ENCODE measurements at places on chromosomes 2 and 18.

- DNase-seq, result no peak
Observed at GRCh38 chr2:37653805-37654378, 17.6 kb downstream of the CDC42EP3 start.

- DNase-seq, result peak; percentile 15
Observed at GRCh38 chr18:12768625-12769024, 65.8 kb downstream of the PSMG2 start.

DNA sequence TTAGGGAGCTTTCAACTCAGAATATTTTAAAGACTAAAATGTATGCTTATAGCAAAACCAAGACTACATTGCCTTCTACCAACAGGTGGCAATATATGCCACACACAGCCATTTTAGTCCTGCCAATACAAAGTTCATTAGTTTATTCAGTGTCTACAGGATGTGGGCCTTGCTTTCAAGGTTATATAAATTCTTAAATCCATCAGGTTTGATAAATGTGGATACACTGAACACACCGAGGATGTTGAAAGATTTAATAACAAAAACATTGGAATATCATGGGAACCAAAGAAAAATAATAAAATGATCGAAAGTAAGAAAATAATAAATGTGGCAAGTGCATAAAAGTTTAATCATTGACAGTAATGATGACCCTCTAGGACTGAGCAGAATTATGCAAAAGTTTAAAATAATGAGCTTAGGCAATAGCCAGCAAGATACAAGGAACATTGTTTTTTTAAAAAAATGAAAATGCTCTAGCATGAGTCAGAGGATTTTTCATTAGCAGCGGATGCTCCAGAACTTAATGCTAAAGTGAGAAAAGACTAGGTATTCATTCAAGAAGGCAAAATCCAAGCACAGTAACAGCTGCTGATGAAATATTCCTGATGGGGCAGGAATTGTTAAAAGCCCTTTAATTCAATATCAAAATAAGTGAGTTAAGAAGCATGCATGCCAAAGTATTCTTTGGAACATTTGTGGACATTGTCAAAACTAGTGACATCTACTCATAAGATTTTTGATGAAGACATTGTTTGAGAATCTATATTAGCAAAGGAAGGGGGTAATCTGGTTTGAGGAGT is 14.2 kb downstream of the SCN9A start:
- DNase-seq, result no peak

- DNase-seq, result no peak
Observed at GRCh38 chr2:27251766-27252165, 11.1 kb downstream of the SLC30A3 start.

- no peak for DNase-seq
Observed at GRCh38 chr2:31578316-31578715, 2.4 kb downstream of the SRD5A2 start.

DNA sequence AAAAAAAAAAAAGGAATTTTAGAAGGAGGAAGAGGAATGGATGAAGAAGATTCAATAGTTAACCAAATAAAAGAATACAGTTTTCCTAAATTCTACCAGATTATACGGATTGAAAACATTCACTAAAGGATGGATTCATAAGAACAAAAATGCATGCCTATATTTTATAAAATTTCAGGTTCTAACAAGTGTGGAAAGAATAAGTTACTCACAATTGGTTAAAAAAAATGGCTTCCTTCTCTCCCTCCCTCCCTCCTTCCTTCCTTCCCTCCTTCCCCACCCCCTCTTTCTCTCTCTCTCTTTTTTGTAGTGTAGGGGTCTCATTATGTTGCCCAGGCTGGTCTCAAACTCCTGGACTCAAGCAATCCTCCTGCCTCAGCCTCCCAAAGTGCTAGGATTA is 1.6 kb upstream of the TP53I3 start:
- no peak for DNase-seq

- no peak for DNase-seq
Observed at GRCh38 chr18:73509460-73509859, 638.2 kb downstream of the FBXO15 start.

DNA sequence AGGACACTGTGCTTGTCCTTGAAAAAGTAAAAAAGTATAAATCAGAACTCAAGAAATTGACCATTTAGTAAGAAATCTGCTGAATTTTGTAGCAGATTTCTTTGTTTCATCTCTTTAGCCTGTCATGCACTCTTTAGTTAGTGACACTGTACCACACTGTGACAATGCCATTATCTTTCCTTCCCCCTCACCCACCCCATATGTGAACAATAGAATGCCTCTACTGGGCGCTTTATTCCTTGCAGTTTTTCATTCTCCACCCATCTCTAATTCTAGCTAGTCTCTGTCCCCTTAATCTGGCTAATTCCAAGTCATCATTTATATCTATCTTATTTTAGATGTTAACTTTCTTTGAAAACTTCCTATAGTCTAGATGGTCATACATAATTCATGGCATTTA is 241.0 kb downstream of the LRP1B start:
- no peak for DNase-seq

GRCh38 chr2:60557486-60557864 is 4.0 kb upstream of the BCL11A start:
- no peak for DNase-seq
